IMR-90 (cell line): ENCODE measurements at places on chromosomes 1 and 21.

DNA sequence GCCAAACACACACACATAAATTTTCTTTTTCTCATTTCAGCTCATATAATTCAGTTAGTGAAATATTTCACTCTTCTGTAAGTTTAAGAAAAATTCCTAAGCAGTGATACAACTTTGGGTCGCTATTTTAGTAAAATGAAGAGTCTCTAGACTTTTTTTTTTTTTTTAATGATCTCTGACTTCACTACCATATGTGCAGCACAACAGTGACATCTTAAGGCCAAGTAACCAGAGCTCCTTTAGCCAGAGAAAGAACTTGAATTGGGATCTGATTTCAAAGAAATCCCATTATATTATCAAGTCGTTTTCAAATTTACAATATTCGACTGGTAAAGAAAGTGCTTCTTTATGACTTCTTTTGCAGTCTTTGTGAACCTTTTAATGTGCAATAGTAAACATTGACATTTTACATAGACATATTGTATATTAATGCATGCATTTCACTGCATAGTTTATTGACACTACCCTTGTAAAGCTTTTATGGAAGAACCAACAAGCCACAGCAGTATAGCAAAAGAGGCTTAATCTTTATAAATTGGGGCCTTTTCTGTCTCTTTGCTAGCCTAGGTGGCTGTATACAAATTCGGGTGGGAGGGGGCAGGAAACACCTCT is 62.2 kb downstream of the LRRC40 start:
- DNase-seq: peak; percentile 75

- peak; percentile 97 for DNase-seq
Observed at GRCh38 chr21:27269644-27270043, 302.8 kb upstream of the ADAMTS5 start.

DNA sequence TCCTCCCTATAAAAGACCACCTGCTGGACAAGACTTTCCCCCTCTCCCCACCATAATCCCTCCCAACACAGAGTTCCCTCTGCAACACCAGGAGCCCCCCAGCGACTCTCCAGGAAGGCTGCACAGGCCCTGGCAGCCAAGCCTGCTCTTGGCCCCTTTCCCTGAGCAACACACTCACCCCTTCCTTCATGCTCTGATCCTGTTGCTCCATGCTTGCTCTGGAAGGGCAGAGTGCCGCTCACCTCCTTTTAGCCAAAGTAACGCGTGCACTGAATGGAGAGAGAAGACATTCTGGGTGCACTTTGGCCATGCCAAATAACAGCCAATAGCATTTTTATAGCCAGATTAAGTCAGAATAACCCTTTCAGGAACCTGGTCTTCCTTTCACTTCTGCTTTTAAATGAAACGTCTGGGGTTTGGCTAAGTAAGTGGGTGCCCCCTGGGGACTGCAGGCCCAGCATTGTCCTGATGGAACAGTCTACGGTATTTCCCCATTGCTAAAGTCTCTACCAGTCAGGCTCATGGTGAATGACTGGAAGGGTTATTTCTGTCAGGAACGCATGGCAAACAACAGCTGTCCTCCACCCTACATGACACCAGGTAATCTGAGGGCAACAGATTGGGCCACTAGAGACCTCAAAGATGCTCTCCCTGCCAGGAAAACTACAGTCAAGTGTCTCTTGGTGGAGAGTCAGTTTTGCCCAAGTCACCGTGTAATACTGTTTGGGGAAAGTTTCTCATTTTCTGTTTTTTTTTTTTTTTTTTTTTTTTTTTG is at the start of gene SLC2A5:
Gene SLC2A5 (minus strand): TSS at position 310 of the 775 bp plus-strand sequence. CDS start 99 bp downstream, at position 211.
- DNase-seq: no peak

DNA sequence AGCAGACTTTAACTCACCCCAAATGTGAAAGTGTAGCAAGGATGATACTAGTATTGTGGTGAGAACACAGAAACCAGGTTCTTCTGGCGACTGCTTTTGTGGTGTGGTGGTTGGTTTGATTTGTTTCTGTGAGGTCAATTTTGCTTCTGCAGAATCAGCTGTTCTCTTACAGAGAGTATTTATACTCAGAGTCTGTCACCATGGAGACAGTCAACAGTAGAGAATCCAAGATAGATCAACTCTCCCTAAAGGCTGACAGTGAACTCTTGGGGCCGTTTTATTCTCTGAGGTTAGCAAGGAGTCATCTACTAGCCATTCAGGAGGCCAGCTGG is at the start of gene CFAP107:
Gene CFAP107 (plus strand): TSS at position 209 of the 332 bp plus-strand sequence. CDS start 231 bp downstream, outside the sequence.
- DNase-seq: no peak

DNA sequence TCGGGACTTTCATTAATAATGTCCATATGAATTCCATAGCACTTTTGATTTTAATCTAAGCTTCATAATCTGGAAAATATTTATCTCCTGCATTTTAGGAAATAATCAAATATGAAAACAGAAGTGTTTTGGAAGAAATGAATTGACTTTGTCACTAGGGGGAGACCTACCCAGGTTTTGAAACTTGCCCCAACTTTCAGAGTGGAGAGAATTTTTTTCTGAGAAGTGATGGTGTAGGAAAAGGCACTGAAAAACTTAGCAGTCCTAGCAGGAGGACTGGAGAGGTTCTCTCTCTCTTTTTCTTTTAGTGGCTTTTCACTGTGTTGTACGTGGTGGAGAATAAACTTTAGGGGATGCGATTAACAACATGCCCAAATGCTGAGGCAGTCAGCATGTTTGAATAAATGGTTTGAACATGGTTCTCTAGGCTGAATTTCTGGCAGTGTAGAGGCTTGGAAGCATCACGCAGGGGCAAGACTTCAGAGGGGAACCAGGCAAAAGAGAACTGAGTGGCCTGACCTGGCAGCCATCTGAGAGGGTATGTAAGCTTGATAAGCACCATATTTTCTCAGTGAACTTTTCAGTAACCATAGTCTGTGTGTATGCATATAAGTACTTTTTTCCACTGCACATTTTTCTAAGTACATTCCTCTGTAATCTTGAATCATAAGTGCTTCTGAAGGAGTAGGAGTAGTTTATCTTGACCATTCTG is 68.3 kb upstream of the NEK7 start:
- DNase-seq: peak; percentile 75

DNA sequence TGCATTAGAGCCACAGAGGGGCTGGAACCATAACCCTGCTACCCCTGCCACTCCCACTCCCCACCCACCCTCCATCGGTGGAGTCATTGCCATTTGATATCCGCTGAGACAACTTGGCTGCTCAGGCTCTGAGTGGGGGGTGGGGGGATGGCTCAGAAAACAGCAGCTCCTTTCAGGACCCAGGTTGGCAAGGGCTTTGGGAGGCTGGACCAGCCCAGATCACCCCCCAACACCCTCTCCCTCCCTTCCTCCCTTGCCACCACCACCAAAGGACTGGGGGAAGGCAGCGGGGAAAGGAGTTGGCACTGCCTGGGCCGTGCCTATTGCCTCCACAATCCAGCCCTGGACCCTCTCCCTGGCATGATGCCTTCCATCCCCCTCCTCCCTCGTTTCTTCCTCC is 1.7 kb downstream of the KCNJ10 start:
- no peak for DNase-seq

DNA sequence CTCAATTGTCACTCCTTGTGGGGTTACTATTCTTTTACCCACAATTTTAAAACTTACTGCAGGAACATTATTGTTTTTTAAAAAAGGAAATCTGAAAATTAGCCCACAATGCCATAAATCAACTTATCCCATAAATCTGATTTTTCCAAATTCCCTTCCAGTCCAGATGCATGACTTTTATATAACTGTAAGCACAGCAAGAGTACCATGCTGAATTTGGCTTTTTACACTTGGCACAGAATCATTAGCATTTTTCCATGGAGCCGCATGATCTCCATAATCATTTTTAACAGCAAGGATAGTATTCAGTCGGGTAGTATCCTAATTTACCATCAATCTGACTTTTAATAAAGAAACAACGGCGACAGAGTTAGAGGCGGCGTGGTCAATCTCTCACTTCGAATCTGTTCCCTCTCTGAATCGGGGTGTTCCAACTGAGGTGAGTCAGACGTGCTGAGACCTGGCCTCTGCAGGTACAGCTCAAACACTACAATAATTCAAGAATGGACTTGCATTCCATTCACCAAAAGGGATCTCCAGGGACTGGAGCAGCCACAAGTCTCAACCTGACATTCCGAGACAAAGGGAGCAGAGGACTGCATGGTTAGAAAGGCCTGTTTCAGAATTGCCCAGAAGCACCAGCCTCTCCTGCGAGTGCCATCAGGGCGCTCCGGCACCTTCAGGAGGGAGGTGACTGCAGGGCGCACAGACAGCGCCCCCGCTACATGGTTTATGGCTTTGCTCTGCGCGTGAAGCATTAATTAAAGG is 48.9 kb downstream of the SLC66A1 start:
- DNase-seq: no peak

GRCh38 chr1:39481289-39481688 is 10.1 kb upstream of the BMP8A start:
- no peak for DNase-seq
